Glomerular endothelial cell (primary cell): ENCODE measurements at places on chromosomes 12 and 14. TPM values are rescaled to one million over a fixed set of nuclear protein-coding genes. Genes with fewer than 3 reads are reported as not detected.

DNA sequence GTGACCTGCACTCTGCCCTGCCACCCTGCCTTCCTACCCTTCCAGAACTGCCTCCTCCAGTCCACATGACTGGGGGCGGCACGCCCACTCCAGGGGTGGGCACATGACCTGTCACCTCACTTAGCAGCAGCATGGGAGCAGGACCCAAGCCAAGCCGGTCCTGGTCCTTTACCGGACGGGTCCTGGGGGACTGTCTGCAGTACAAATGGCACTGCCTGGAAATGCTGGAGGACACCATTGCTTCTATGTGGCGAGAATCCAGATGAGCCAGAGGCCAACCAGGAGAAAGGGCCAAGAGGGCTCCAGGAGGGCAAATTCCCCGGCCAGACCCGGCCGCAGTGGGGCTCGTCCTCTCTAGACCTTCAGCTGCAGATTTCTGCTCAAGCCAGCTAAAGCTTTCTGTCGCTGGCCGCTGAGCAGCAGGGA, 33.1 kb downstream of the ITPK1 start:
- DNase-seq: no peak

DNA sequence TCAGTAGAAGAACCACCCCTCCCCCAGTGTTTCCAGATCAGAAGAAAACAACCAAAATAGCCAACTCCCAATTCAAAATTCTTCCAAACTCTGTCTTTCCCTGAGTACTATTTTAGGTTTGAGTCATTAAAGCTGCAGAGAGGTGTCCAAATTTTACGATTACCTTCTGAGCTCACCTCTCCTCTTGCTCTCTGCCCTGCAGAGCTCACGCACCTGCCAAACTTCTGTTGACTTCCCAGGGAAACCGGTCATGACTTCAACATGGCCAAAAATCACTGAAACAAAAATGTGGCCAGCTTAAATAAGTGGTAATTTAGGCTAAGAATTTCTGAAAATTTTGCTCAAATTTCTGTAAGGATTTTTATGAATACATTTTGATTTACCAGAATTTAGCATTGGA, 70.9 kb upstream of the OTX2 start:
- DNase-seq: no peak

DNA sequence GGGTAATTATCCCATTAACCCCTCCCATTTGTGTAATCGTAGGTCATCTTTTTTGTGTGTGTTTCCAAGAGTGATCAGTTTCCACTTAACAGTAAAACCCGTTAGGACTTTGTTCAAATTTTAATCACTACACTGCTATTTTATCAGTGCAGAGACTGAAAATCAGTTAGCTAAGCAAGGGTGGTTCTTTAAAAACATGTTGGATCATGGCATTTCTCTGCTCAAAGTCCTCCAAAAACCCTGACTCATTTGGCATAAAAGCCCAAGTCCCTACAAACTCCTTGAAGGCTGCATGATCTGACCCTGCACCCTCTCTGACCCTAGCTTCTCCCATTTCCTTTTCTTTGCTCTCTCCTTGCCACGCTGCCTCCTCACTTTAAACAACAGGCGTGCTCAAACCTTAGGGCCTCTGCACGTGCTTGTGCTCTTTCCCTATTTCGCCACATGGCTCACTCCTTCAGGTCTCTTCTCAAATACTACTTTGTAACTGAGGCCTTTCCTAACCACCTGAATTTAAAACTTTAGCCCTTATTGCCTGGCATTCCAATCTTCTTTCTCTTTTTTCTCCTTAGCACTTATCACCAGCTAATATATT, 13.2 kb upstream of the OVCH1 start:
- DNase-seq: no peak

DNA sequence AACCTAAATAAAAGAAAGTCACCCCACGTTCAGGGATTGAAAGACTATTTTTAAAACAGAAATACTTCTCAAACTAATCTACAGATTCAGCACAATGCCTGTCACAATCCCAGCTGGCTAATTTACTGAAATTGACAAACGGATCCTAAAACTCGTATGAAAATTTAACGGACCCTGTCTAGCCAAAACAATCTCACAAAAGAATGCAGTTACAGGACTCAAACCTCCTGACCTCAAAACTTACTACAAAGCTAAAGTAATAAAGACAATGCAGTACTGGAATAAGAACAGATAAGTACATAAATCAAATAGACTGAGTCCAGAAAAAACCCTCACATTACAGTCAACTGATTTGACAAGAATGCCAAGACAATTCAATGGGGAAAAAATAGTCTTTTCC, 48.8 kb downstream of the IPO8 start:
- DNase-seq: no peak

DNA sequence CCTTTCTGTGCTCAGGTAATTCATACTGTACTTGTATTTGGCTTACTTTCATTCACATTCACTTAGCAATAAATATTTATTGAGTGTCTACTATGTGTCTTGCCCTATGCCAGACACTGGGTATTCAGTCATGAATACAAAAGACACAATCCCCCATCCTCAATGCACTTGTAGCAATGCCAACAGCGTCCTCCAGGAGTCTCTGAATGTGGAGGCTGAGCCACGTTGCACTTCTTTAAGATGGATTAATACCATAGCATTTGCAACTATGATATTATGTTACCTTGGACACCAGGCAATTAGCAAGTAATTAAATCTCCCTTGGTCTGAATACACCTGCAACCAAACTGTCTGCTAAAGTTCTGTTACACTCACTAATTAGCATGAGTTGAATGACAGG, 58.8 kb downstream of the OTX2 start:
- no peak for DNase-seq

- no peak for DNase-seq
Measured at GRCh38 chr14:100872259-100873095, 31.0 kb downstream of the RTL1 start.

DNA sequence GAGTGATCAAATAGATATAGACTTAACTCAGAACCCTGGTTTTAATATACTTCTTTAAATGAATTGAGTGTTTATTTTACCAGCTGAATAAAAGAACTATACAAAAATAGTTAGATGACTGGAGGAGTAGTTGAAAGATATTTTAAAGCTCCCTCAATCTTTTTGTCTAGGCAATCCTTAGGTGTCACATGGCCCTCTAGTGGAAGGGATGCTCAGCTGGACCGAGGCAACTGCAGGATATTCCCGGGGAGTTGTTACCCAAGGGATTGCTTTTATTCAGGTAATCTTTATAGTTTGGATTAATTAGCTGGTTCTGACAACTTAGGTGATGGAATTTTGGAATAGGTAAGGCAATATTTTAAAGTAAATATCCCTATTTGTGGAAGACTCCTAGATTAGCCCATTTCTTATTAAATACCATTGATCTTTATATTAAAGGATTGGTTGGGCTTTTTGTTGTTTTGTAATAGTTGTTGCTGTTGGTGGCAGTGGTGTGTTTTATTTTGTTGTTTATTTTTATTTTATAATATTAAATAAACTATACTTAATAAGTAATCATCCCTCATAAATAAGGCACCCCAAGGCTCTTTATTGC, 57.1 kb downstream of the ZDHHC17 start:
- no peak for DNase-seq

DNA sequence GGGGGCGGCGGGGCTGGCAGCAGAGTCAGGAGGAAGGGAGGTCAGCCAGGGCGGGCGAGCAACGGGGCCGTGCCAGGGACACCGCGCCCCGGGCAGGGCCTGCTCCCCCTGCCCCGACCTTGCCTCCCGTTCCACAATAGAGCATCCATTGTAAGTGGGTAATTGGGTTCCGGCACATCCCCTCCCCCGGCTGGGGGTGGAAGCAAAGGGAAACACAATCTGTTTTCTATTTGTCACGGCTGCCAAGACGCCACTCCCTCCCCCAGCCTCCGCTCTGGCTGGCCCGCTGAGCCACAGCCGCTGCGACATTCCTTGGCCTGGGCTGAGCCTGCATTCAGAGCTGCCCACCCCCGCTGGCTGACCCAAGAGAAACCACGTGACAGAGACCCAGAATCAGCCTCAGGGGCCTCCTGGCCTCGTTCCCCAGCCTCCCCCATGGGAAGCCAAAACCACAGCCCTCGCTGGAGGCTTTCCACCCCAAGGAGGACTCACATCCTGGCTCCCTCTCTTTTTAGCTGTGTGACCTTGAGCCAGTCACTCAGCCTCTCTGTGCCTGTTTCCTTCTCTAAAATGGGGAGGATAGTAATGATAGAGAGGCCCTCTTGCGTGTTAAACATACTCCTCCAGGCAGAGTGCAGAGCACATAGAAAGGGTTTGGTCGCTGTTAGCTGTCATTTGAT, 117.6 kb downstream of the SCARB1 start:
- no peak for DNase-seq

DNA sequence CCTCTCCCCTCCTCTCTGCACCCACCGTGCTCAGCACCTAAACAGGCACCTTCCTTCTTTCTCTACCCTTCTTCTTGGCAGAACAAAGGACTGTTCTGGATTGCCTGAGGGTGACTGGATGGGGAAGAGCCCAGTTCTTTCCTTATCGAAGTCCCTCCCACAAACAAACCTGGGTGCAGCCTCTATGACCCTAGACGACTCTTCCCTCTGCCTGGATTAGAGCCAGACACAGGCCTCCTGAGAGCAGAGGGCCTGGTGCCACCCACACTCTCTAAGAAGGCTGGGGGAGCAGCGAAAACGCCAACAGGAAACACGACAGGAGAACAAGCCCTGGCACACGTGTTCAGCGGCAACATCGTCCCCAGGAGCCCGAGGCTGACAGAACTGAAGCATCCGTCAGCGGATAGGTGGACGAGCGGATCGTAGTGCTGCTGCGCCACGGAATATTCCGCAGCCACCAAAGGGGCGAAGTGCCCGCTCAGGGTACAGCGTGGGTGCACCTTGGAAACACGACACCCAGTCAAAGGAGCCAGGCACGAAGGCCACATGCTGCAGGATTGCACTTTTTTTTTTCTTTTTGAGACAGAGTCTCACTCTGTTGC, 38.0 kb downstream of the RIMBP2 start:
- DNase-seq: no peak

DNA sequence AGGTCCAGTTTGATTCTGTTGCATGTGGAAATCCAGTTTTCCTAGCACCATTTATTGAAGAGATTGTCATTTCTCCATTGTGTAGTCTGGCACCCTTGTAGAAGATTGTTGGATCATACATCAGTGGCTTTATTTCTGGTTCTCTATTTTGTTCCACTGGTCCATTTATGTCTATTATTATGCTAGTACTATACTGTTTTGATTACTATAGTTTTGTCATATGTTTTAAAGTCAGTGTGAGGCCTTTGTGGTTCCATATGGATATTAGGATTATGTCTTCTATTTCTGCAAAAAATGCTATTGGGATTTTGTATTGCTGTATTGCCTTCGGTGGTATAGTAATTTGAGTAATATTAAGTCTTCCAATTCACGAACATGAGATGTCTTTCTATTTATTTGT, 51.4 kb downstream of the LEMD3 start:
- DNase-seq: no peak

DNA sequence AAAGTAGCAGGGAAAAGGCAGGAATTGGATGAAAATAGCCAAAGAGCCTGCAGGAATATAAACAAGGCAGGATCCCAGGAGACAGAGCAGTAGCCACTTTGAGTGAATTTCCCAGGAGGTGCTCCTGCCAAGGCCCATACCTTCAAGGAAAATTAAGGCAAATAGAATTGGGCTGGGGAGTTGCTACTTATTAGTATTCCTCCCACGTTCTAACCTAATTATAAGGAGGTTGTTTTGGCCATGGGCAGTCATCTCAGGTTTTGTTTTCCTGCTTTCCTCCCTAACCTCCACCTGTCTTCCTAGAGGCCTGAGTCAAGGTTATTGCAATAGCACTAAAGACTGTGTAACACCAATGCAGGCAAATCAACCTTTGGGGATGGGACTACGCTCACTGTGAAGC, 73.1 kb downstream of the DAD1 start:
- no peak for DNase-seq

DNA sequence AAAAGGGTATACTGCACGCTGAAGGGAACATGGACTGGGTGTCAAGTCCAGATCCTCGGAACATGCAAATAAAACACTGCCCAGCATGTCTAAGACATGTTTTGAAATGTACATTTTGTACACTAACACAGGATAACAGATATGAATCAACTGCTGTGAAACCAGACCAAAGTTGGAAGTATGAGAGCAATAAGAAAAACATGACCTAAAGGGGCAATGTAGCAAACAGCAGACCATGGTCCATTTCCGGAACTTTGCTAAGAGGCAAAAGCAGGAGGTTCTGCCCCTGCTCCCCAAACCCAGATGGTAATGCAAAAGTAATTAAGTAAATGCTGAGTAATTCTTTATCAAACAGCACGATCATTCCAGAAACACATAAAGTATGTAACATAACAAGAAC, 125.2 kb downstream of the SLC25A21 start:
- no peak for DNase-seq

GRCh38 chr14:68789821-68790643, 2.8 kb downstream of the ZFP36L1 start:
- no peak for DNase-seq

- no peak for DNase-seq
Measured at GRCh38 chr12:31325524-31325875, 450 bp downstream of the SINHCAF start.

- DNase-seq: no peak
Measured at GRCh38 chr14:75401361-75401760, 26.5 kb upstream of the JDP2 start.

DNA sequence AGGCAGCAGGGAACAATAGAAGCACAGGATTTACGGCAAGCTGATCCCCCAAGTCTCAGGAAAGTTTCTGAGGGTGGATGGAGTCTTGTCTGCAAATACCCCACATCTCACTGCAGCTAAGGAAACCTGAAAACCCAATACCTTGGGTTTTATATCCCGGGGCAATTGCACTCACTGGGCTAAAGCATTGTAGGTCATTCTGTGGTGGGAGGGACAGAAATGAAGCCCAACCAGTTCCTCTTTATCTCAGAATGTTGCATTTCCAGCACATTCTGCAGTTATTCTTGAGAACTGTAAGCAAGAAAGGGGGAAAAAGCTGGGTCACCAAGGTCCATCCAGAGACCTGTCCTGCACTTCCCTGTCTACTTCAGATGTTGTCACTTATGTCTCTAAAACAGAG, 39.8 kb downstream of the C12orf42 start:
- no peak for DNase-seq

- DNase-seq: no peak
Measured at GRCh38 chr12:22458298-22458937, 85.9 kb downstream of the C2CD5 start.

GRCh38 chr12:116406529-116406928, 129.0 kb upstream of the MED13L start:
- DNase-seq: no peak

- DNase-seq: no peak
Measured at GRCh38 chr12:123754041-123754772, 7.9 kb upstream of the DNAH10 start.

GRCh38 chr12:27709932-27710591, 570 bp upstream of the MRPS35 start:
- peak; percentile 55 for DNase-seq

- DNase-seq: no peak
Measured at GRCh38 chr12:94872007-94872653, 131.4 kb downstream of the NDUFA12 start.

Gene TMEM132D
- total RNA-seq: 1.1 and 3.6 TPM in 2 replicates

Gene ANO2
- 13.0 and 32.4 TPM in 2 replicates for total RNA-seq

Gene TAS2R14
- 1.6 and 5.5 TPM in 2 replicates for total RNA-seq

Gene VTI1B
- 49.4 and 50.7 TPM in 2 replicates for total RNA-seq

Gene TTC9
- 0.76 and 4.3 TPM in 2 replicates for total RNA-seq
